ENCODE measurements at places on chromosomes 16 and 17.

DNA sequence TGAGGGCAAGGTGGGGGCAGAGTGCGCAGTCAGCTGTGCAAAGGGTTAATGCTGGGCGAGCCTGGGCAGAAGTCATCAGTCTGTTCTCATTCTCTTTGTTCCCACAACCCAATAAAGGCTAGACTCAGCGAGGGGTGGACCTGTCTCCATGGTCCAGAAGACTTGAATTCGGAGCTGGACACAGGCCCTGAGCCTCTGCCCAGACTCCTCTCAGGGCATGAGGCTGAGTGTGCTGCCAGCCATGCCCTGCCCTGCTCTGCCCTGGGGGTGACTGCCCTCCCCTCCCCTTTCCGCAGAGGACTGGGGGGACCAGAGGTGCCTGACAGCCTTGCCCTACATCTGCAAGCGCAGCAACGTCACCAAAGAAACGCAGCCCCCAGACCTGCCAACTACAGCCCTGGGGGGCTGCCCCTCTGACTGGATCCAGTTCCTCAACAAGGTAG is 54.5 kb downstream of the MRC2 start:
- DNase-seq: no peak

DNA sequence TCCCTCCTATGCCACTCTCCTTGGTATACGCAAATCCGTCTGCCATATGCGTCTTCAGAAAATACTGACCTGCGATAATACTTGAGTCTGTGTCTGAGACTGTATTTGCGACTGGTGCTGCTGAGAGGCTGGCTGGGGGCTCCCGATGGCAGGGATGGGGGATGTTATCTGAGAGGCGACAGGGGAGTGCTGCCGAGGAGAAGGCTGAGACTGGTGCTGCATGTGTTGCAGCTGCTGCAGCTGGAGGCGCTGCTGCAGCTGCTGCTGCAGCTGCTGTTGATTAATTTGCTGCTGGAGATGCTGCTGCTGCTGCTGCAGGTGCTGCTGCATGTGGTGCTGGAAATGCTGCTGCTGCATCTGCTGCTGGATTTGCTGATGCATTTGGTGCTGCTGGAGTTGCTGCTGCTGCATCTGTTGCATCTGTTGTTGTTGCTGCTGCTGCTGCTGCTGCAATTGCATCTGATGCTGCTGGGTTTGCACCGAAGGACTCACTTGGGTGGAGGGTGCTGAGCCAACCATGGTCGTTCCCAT is 107.7 kb downstream of the TOX3 start:
- no peak for DNase-seq

GRCh38 chr16:8241408-8241807 is 348.9 kb downstream of the TMEM114 start:
- DNase-seq: no peak

- no peak for DNase-seq
These were observed 39.7 kb upstream of the IRX3 start for GRCh38 chr16:54326266-54326662.

DNA sequence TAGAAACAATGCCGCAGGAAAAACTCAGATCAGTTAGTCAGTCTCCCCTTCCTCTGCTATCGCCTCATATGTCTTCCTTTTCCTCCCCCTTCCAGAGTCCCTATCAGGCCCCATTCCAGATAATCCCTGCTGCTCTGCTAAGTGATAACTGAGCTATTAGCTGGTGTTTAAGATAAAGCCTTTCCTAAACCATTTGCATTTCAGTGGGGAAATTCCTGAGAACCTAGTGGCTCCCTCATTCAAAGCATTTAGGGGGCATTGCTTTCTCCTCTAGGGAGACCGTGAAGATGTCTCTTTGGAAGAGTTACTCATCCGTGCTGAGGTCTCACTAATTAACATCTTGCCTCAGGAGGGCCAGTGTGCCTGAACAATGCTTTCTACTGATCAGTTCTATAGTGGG is 401.6 kb downstream of the NPIPA7 start:
- no peak for DNase-seq

- DNase-seq: no peak
These were observed 11.5 kb downstream of the CLUH start for GRCh38 chr17:2700030-2700490.

DNA sequence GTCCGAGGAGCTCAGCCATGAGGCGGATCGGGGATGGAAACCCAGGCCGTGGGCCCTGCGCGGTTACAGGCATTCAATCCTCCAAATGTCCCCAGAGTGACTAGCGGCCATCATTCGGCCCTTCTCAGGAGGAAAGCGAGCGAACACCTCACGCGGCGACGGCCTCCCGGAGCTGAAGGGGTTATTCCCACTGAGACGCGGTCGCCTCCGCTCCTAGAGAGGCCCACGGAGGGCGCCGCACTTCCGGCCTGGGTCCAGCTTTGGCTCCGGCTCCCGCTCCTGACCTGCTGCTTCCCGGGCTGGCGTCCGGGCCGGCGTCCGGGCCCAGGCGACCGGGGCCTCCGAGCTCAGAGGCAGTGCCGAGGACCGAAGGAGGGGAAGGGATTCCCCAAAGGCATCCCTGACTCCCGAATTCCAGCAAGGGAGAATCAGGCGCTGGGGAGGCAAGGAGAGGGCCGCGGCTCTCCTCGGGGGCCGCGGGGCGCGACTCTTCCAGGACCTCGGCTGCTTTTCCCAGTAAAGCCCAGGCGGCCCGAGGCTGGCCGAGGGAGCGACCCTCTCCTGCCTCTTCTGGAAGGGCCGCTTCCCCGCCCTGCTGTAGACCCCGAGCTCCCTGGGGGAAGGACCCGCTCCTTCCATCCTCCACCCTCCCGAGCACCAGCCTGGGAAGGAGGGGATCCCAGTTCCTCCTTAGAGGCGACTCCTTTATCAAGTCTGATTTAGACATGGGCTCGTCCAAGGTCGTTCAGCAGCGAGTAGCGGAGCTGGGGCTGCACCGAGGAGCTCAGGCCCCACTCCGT is 18.6 kb upstream of the ZNF629 start:
- DNase-seq: peak; percentile 88

DNA sequence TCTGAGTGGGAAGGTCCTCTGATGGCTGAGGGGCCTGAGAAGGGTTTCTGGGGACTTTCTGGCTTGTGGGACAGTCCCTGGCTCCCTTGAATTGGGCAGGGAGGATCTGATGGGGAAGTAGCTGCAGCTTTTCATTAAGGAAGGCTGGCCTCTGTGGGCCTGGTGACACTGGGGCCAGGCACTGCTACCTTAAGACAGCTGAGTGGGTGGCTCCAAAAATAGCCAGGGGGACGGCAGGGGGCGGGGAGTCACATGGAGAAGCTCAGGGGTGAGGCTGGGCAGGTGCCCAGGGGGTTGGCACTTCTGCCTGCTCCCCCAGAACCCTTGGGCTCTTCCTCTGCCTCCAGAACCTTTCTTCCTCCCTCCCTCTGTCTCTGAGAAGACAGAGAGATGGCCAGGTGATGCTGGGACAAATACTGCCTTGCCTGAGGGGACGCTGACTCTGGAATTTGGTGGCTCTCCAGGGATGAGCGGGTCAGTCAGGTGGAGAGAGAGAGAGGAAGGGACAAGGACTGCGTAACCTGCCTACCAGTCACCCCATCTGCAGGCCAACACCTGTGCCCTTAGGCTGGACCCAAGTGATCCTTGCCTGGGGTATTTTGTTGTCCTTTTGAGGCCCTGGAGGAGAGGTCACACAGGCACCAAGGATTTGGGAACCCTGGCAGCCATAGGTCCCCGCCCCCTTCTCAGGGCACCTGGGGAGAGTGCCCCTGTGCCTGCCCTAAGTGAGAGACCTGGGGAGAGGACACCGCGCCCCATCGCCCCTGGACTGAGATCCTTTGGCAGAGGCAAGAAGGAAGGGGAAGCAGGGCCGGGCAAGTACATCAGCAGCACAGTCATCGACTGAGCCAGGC is 1.7 kb upstream of the SGCA start:
- no peak for DNase-seq

DNA sequence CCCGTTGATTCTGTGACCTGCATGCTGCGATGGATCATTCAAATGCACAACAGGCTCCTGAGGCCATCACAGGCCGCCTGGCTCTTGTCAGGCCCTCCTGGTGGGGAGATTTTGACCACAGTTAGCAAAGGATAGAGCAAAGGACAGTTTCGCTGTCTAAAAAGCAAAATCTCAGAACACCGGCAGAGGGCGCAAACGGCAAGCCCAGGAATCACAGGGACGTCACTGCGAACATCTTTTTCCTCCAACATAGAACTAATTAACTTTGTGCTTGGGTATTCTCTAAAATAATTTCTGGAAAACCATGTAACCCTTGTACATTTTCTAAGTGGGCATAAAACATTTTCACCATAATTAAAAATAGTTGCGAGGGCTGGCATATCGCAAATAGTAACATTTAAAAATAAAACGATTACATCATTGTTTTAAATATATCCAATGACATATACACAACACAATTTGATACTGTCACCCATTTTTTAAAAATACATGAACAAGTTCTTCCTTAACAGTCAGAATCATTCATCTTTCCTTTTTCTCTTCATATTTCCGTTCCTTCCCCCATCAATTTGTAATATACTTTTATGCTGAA is 19.7 kb upstream of the SLC47A1 start:
- DNase-seq: peak; percentile 59

- no peak for DNase-seq
These were observed at the start of gene SECTM1 for GRCh38 chr17:82333279-82334171. Gene SECTM1 (minus strand): TSS chr17:82333766. CDS start chr17:82327240, 6,526 bp downstream.

DNA sequence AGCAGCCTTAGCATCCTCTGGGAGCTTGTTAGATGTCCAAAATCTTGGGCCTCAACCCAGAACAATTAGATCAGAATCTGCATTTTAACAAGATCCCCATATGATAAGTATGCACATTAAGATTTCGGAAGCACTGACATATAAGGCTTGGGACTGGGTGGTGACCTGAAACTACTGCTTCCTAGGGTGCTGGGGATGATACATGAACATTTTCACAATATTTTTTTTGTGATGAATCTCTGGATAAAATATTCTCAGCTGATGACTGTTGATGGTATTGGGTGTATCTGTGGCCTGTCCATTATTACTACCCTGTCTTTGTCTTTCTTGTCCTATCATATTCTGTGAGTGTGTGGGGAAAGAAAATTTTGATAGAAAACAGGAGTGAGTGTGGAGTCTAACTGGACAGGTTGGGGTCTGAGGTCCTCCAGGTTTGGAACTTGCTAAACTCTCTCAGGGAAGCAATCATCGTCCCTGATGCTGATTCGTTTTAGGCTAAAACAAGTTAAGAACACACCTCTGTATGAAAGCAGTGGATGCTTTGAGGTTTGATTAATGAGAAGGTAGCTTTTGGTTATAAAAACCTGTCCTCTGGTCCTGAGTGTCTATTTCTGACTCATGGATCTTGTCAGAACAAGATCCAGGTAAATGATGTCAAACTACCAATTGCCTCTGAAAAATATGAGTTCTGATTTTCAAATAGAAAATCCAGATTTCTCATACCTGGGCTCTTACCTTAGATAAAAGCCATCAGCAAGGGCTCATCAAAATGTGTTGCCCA is 23.2 kb downstream of the KRT23 start:
- no peak for DNase-seq

GRCh38 chr16:57534337-57534880 is 2.0 kb downstream of the CCDC102A start:
- no peak for DNase-seq

DNA sequence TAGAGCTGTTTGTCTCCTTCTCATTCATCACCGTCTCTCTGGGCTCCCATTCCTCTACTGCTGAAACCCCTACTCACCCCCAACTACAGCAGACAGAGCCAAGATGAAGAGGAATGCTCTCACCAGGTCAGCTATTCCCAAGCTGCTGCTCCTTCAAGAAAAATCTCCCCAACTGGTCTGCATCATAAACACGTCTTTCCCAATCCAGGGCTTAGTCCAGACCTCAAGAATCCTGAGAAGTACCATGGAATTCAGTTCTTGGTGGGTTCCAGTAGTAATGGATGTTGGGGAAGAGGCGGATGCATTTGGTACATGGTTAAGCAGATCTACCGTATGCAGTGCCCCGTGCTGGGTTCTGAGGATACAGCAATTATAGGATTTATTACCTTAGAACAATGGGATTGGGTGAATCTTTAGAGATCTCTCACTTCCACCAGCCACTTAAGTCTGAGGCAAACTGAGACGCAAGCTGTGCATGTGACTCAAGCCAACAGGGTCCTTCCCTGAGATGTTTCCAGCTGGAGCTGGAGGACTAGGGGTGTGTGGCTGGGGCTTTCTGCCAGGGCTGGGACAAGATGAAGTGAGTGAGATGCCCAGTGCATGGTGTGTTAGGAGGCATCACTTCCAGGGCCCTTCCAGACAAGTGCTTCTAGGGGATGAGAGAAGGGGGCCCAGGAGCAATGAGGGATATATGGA is 232.7 kb upstream of the CDH5 start:
- DNase-seq: no peak

- DNase-seq: peak; percentile 11
These were observed 16.4 kb downstream of the TELO2 start for GRCh38 chr16:1509307-1510221.

DNA sequence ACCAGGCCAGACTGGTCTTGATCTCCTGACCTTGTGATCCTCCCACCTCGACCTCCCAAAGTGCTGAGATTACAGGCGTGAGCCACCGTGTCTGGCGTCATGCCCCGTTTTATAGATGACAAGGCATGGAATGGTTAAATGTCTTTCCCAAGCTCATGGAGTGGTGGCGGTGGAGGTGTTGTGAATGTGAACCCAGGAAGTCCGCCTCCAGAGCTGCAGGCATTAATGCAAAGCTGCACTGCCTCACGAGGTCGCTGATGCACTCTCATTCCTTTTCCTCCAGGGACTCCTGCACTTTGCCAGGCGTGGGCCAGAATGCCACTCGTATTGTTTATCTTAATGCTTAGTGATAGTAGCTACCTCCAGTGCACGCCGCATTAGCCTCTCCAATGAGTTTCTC is 149.6 kb downstream of the WWOX start:
- DNase-seq: no peak

- DNase-seq: no peak
These were observed 484.1 kb downstream of the SLC39A11 start for GRCh38 chr17:72608436-72608835.

- no peak for DNase-seq
These were observed 78.4 kb downstream of the KATNIP start for GRCh38 chr16:27628241-27628942.

- no peak for DNase-seq
These were observed 234.5 kb downstream of the SEC14L1 start for GRCh38 chr17:77375108-77375916.

- DNase-seq: no peak
These were observed 32.4 kb downstream of the NDEL1 start for GRCh38 chr17:8468127-8468526.

GRCh38 chr16:66275775-66276428 is 90.6 kb upstream of the CDH5 start:
- DNase-seq: no peak

DNA sequence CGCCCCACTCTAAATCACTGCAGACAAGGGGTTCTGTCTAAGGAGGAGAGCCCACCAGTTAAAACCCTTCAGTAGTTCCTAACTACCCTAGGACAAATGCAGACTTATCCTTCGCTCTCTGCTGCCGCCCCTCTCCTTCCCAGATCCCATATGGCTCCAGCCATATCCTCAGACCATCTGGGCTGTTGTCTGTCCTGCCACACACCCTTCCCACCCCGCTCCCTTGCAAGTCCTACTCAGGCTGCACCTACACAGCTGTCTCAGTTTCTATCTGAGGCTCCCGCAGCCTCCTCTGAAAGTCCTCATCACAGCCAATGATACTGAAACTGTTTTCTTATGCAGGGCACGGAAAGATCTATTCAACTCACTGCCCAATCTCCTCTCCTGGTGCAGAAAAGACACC is 720 bp upstream of the BCKDK start:
- no peak for DNase-seq

- DNase-seq: no peak
These were observed 224.9 kb downstream of the CNTNAP4 start for GRCh38 chr16:76502063-76502462.

All from dorsolateral prefrontal cortex (tissue), 122 donors.